ENCODE measurements at places on chromosomes 16 and 17.

DNA sequence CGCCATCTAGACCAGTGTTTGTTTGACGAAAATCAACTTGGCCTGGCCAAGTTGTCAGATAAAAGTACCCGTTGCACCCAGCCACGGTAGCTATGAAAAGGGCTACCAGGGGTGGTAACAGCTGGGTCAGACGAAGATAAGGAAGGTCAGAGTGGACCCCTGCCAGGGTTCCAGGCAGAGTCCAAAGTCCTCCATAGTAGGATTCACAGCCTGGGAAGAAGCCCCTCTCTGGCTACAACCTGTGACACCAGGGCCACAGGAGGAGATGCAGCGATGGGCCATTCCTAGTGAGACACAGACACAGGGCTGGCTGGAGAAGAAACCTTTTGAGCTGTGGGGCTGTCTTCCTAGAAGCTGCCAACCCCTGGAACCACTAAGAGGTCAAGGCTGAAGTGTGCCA lies 39.3 kb downstream of the MEAK7 start:
- no peak overlapping the region for H3K4me3 ChIP-seq
- no peaks in the 10 kb centered on the region for H3K4me1 ChIP-seq
- no peak overlapping the region for H3K27ac ChIP-seq

DNA sequence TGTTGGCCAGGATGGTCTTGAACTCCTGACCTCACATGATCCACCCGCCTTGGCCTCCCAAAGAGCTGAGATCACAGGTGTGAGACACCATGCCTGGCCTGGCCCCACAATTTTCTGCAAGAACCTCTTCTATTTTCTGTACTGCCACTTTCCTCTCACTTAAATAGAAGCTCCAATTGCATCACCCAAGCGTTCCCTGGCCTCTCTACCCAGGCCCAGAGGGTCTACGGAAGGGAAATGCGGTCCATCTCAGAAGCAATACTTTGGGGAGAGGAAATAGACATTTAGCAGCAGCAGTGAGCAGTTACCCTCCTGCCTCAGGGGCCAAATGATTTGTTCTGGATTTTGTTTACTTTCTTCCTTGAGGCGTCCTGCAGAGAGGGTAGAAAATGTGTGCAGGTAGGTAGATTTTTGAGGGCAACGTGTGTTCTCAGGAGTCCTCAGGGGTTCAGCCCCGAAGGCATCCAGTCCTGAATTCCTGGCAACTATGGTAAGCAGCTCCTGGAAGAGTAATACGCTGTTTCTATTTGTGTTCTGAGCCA lies 11.0 kb downstream of the SLC6A4 start:
- peaks cover 5% of the 10 kb centered on the region for H3K27me3 ChIP-seq
- H3K27ac ChIP-seq: no peak overlapping the region
- DNase-seq: no peak
- no peaks in the 10 kb centered on the region for H3K4me1 ChIP-seq
- H3K4me3 ChIP-seq: no peak overlapping the region
- no peaks in the 10 kb centered on the region for H3K36me3 ChIP-seq

DNA sequence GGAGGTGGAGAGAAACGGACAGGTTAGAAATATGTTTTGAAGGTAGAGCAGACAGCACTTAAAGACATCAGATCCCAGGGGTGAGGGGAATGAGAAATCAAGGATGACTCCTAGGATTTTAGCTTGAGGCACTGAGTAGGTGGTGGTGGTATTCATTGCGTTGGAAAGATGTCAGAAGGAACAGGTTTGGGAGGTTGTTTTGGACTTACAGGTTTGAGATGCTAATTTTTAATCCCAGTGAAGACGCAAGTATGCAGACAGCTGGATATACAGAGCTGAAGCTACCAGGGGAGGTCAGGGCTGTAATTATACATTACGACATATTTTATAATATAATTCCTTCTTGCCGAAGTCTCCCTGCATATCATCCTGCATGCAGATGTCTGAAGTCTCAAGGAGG lies 433.3 kb downstream of the XYLT1 start:
- no peaks in the 10 kb centered on the region for H3K4me1 ChIP-seq
- H3K27me3 ChIP-seq: no peaks in the 10 kb centered on the region
- no peak overlapping the region for H3K27ac ChIP-seq
- no peak overlapping the region for H3K4me3 ChIP-seq
- DNase-seq: no peak
- H3K36me3 ChIP-seq: peaks cover 6% of the 10 kb centered on the region

- no peaks in the 10 kb centered on the region for H3K36me3 ChIP-seq
- H3K27ac ChIP-seq: no peak overlapping the region
- DNase-seq: no peak
- peaks cover 31% of the 10 kb centered on the region for H3K27me3 ChIP-seq
Measured at GRCh38 chr17:41555105-41555887, 16.6 kb downstream of the KRT9 start.

GRCh38 chr17:18025945-18026776 lies 12.8 kb downstream of the ATPAF2 start:
- H3K36me3 ChIP-seq: peaks cover 10% of the 10 kb centered on the region
- H3K27ac ChIP-seq: peak overlapping the region; percentile 82
- H3K4me1 ChIP-seq: peaks cover 17% of the 10 kb centered on the region
- no peak overlapping the region for H3K4me3 ChIP-seq

- no peak overlapping the region for H3K27ac ChIP-seq
- H3K4me3 ChIP-seq: no peak overlapping the region
- peaks cover 18% of the 10 kb centered on the region for H3K36me3 ChIP-seq
- H3K4me1 ChIP-seq: peaks cover 3% of the 10 kb centered on the region
- no peak for DNase-seq
Measured at GRCh38 chr17:78224231-78225087, 7.0 kb upstream of the TMEM235 start.

GRCh38 chr16:27460663-27461482 lies 58.9 kb downstream of the IL21R start:
- H3K36me3 ChIP-seq: peaks cover 23% of the 10 kb centered on the region
- H3K27me3 ChIP-seq: no peaks in the 10 kb centered on the region
- peaks cover 57% of the 10 kb centered on the region for H3K4me1 ChIP-seq
- H3K4me3 ChIP-seq: no peak overlapping the region
- H3K27ac ChIP-seq: no peak overlapping the region

GRCh38 chr16:84868829-84869472 lies 49.2 kb downstream of the CRISPLD2 start:
- DNase-seq: no peak
- no peaks in the 10 kb centered on the region for H3K4me1 ChIP-seq
- H3K4me3 ChIP-seq: no peak overlapping the region
- H3K27ac ChIP-seq: no peak overlapping the region

- H3K27me3 ChIP-seq: no peaks in the 10 kb centered on the region
- peaks cover 3% of the 10 kb centered on the region for H3K4me1 ChIP-seq
- DNase-seq: no peak
- no peak overlapping the region for H3K27ac ChIP-seq
Measured at GRCh38 chr16:1953734-1954133, 755 bp downstream of the RPL3L start.

- H3K27ac ChIP-seq: peak overlapping the region; percentile 25
- H3K4me3 ChIP-seq: no peak overlapping the region
- no peak for DNase-seq
- H3K4me1 ChIP-seq: peaks cover 10% of the 10 kb centered on the region
Measured at GRCh38 chr17:60231234-60231633, 81.5 kb downstream of the CA4 start.

- peaks cover 11% of the 10 kb centered on the region for H3K36me3 ChIP-seq
- H3K27ac ChIP-seq: no peak overlapping the region
- DNase-seq: no peak
- no peak overlapping the region for H3K4me3 ChIP-seq
Measured at GRCh38 chr17:9217151-9218056, 196.1 kb downstream of the NTN1 start.

DNA sequence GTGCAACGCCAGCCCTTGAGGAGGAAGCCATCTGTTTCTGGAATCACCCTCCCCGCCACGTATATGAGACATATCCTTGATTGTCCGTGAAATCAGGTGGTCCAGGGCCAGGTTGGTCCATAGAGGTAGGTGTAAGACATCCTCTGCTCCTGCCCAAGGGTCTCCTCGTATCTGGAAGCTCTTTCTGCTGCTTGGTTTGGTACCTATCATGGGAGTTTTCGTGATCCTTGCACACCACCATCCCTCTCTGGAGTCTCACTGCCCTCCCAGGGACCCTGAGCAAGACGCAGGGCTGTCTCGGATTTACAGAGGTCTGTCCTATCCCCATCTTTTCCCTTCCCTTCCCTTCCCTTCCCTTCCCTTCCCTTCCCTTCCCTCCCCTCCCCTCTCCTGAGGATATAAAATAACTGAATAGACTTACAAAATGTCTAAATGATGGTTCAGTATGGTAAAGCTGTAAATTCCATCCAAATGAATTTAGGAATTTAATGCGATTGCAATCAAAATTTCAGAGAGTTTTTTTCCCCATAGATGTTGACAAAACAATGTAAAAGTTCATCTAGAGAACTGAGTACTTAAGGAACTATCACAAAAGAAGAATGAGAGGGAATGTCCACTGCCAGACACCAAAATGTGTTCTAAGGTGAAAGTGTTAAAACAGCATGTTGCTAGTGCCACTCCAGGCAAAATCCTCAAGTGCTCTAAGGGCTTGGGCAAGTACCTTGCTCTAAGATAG lies 2.0 kb upstream of the CCDC42 start:
- peaks cover 7% of the 10 kb centered on the region for H3K4me1 ChIP-seq
- H3K27ac ChIP-seq: peak overlapping the region; percentile 33
- no peaks in the 10 kb centered on the region for H3K27me3 ChIP-seq
- H3K36me3 ChIP-seq: no peaks in the 10 kb centered on the region
- peak overlapping the region; percentile 81 for H3K4me3 ChIP-seq
- DNase-seq: no peak

GRCh38 chr17:19678581-19679453 lies 30.3 kb downstream of the ALDH3A2 start:
- H3K4me3 ChIP-seq: no peak overlapping the region
- no peaks in the 10 kb centered on the region for H3K27me3 ChIP-seq
- no peaks in the 10 kb centered on the region for H3K4me1 ChIP-seq
- no peaks in the 10 kb centered on the region for H3K36me3 ChIP-seq

- DNase-seq: no peak
- peaks cover 26% of the 10 kb centered on the region for H3K4me1 ChIP-seq
- no peaks in the 10 kb centered on the region for H3K27me3 ChIP-seq
Measured at GRCh38 chr17:38358586-38359513, 7.2 kb downstream of the SOCS7 start.

GRCh38 chr16:68685685-68686478 lies 40.8 kb downstream of the CDH3 start:
- no peak overlapping the region for H3K27ac ChIP-seq
- DNase-seq: no peak
- H3K4me3 ChIP-seq: no peak overlapping the region
- H3K4me1 ChIP-seq: no peaks in the 10 kb centered on the region
- H3K27me3 ChIP-seq: no peaks in the 10 kb centered on the region

DNA sequence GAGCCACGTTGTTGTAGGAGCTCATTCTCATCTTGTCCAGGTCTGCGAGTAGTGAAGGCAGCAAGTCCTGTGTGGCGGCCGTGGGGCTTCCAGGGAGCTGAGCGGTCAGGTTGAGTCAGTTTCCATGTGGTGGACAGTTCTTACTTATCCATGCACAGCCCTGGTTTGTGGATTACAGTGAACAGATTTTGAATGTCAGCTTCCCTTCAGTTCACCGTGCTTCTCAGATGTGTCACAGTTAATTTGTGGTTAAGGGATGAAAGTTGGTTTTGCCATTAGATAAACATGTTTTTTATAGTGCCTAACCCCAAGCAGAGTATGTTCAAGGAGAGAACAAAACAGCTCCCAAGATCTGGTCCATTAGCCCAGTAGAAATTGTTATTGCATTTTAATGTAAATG lies 103.1 kb downstream of the RPTOR start:
- peaks cover 71% of the 10 kb centered on the region for H3K4me1 ChIP-seq
- peak; percentile 34 for DNase-seq
- H3K27ac ChIP-seq: peak overlapping the region; percentile 94
- H3K36me3 ChIP-seq: peaks cover 59% of the 10 kb centered on the region
- peak overlapping the region; percentile 35 for H3K4me3 ChIP-seq

- H3K36me3 ChIP-seq: no peaks in the 10 kb centered on the region
- H3K27me3 ChIP-seq: peaks cover 9% of the 10 kb centered on the region
- no peak for DNase-seq
- no peaks in the 10 kb centered on the region for H3K4me1 ChIP-seq
- H3K4me3 ChIP-seq: no peak overlapping the region
- H3K27ac ChIP-seq: no peak overlapping the region
Measured at GRCh38 chr16:17998550-17998949, 338.0 kb downstream of the NPIPA8 start.

DNA sequence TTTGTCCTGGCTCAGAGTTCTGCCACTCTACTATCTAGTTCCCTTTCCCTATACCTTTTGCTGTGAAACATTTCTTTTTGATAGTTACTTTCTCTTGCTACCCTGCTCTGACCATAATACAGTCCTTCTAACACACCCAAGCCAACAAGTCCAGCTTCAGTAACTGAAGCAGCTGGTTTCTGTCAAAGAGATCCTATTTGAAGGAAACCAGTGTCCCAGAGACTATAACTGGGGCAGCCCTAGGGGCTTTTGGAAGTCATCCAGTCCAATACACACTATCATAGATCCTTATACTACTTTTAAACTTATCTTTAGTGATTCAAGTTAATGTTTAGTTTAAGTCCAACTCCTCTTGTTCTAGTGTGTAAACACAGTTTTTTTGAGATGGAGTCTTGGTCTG lies 17.3 kb upstream of the DHRS13 start:
- H3K36me3 ChIP-seq: peaks cover 68% of the 10 kb centered on the region
- H3K27me3 ChIP-seq: no peaks in the 10 kb centered on the region
- peaks cover 22% of the 10 kb centered on the region for H3K4me1 ChIP-seq

- H3K36me3 ChIP-seq: no peaks in the 10 kb centered on the region
- no peak overlapping the region for H3K27ac ChIP-seq
- no peak for DNase-seq
- no peaks in the 10 kb centered on the region for H3K27me3 ChIP-seq
Measured at GRCh38 chr16:66300501-66300900, 66.0 kb upstream of the CDH5 start.

DNA sequence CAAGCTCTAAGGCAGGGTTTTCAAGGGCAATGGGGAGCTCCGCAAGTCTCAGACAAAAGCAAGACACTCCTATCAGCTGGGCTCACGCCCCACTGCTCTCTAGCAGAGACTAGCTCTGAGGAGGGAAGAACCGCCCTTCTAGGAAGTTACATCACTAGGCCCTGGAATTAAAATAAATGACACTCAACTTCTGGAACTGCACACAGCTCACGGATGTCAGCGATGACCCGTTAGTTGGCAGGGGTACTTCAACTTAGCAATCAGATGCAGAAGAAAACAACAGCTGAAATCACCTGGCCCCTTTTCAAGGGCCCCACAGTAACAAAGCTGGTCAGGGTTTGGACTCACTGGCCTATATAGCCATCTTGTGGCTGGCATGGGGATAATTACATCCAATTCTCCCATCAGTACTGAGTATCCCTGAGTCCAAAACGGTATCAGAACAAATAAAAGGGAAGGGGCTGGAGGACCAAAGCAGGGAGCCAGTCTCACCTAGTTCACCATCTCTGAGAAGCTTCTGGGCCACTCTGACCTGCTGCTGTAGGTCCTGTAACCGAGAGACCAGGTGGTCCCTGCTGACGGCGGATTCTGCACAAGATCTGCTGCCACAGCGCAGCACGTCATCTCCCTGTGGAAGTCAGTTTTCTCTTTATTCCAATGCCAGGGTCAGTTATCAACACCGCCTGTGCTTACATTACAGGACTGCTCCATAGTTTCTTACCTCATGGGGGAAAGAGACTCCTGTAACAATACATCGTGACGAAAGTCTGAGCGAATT lies 22.2 kb downstream of the SERPINF1 start:
- H3K27me3 ChIP-seq: no peaks in the 10 kb centered on the region
- DNase-seq: no peak
- peaks cover 27% of the 10 kb centered on the region for H3K36me3 ChIP-seq
- peaks cover 15% of the 10 kb centered on the region for H3K4me1 ChIP-seq

GRCh38 chr17:15289285-15290183 lies 24.4 kb upstream of the PMP22 start:
- H3K4me3 ChIP-seq: no peak overlapping the region
- H3K4me1 ChIP-seq: no peaks in the 10 kb centered on the region
- H3K27me3 ChIP-seq: peaks cover 16% of the 10 kb centered on the region
- H3K27ac ChIP-seq: no peak overlapping the region
- DNase-seq: no peak

GRCh38 chr16:56797861-56798260 lies 67.1 kb upstream of the SLC12A3 start:
- H3K4me3 ChIP-seq: no peak overlapping the region
- no peak for DNase-seq
- H3K27me3 ChIP-seq: no peaks in the 10 kb centered on the region
- no peak overlapping the region for H3K27ac ChIP-seq
- no peaks in the 10 kb centered on the region for H3K4me1 ChIP-seq
